ENCODE measurements at places on chromosomes 4 and X.

- DNase-seq = no peak
These were observed 48.4 kb downstream of the ARFIP1 start for GRCh38 chr4:152828122-152828521.

DNA sequence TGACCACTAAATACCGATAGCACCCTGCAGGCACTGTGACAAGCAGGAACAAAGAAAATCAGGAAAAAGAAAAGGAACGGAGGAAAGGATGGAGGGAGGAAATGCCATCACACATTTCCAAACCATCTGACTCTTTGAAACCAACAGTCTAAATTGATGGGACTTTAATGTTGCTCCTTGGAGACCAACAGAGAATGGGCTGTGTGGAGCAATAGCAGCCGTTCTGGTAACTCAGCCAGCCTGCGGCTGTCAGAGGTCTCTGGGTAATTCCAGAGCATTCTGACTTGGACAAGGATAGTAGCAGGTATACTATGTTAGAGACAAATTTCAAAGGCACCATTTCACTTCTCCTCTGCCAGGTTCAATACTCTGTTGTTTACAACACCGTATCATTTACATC is 18.0 kb downstream of the PARM1 start:
- DNase-seq = no peak

GRCh38 chr4:169249214-169249973 is 21.4 kb downstream of the SH3RF1 start:
- no peak for DNase-seq

GRCh38 chrX:114101081-114101480 is 482.8 kb upstream of the HTR2C start:
- DNase-seq = no peak

- DNase-seq = no peak
These were observed 85.9 kb downstream of the PRKX start for GRCh38 chrX:3627594-3627993.

GRCh38 chr4:164081371-164081770 is 586.9 kb downstream of the TMA16 start:
- no peak for DNase-seq
